ENCODE measurements at places on chromosomes 7 and 10.

GRCh38 chr7:153452661-153453060 is 599.5 kb upstream of the DPP6 start:
- no peak for DNase-seq

GRCh38 chr7:105279688-105280007 is 109.1 kb downstream of the SRPK2 start:
- no peak for DNase-seq

DNA sequence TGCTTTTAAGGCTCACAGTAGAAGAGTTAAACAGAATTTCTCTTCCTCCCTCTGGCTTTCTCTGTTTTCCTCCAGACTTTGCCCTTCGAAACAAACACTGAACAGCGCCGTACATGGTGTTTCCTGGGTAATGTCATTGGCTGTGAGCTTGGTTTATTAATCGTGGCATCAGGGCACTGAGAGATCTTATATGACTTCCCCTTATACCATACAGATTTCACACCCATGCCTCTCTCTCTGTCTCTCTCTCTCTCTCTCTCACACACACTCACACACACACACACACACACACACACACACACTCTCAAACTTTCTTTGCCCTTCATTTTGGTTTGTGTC is 195.5 kb downstream of the CREB5 start:
- no peak for DNase-seq

DNA sequence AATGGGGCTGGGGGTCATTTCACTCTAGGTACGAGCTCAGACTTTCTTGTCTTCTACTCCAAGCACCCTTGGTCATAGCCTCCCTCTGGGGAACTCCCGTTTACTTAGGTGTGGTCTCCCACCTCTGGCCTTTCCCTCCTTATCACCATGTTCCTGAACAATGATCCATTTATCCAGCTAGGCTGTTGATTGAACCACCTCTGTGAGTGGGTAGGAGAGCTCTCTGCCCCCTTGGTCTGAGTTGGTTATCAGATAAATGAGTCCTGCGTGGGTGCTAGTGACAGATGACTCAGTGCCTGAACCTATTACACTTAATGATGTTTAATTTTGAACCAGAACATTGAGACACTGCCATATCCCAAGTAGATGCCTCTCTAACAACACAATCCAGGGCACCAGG is 9.4 kb downstream of the BLNK start:
- no peak for DNase-seq

GRCh38 chr7:105309235-105310169 is 79.2 kb downstream of the SRPK2 start:
- no peak for DNase-seq

- DNase-seq: no peak
Measured at GRCh38 chr7:132735476-132735875, 159.2 kb upstream of the PLXNA4 start.

- DNase-seq: no peak
Measured at GRCh38 chr10:84371944-84372343, 43.6 kb downstream of the CCSER2 start.

GRCh38 chr10:15252396-15252795 is 83.9 kb upstream of the NMT2 start:
- no peak for DNase-seq

- DNase-seq: no peak
Measured at GRCh38 chr10:36451391-36451970, 673.9 kb upstream of the ANKRD30A start.

- no peak for DNase-seq
Measured at GRCh38 chr7:1725766-1726630, 55.9 kb downstream of the ELFN1 start.

DNA sequence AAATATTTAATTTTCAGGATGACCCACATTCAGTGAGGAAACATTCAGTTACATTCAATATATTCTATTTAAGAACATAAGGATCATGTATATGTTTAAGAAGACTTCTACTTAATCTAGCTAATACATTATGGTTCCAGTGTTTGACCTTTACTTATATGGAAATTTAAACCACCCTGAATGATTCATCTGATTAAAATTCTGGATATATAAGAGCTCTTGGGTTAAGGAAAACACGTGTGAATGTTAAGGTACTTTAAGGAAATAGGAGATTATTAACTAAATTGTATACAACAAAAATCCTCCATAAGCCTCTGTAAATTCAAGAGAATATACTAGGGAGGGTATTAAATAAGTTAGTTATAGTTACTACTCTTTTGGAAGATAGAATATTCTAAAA is 40.9 kb downstream of the HDAC9 start:
- DNase-seq: no peak

GRCh38 chr10:3145366-3145765 is 27.2 kb downstream of the PITRM1 start:
- no peak for DNase-seq

DNA sequence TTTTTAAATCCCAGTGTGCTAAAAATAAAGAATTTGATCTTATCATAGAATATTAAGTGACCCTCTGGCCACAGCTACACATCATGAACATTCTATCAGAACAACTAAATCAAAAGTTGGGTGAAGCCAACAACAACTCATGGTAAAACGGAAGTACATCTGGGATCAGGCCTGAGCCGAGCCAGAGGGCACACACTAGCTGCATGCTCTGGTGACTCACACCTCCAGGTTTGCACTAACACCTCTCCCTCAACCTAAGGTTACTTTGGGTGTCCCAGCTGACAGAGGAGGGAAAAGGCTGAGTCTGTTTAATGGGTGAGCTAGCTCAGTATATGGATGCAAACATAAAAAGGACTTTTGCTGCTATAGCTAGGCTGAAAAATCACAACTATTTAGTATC is 281.6 kb downstream of the HGF start:
- no peak for DNase-seq

GRCh38 chr10:61157182-61157581 is 213.2 kb upstream of the RHOBTB1 start:
- no peak for DNase-seq

DNA sequence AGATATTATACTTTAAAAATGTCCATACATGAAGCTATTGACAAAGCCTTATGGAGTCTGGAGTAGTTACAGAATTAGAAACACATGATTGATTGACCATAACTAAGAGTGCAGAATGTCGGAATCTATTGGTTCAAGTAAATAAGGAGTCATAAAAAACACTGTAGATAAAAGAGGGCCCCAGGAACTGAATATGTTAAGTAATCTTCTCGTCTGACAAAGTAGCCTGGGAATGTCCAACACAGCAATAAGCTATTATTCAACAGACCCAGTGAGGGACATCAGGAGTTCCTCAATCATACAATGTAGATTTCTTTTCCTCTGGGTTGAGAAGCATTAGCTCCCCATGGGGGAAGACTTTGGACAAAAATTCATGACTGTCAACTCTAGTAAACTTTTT is 782.0 kb downstream of the SUGCT start:
- no peak for DNase-seq

- DNase-seq: no peak
Measured at GRCh38 chr7:30598121-30598876, 3.6 kb downstream of the GARS1 start.

DNA sequence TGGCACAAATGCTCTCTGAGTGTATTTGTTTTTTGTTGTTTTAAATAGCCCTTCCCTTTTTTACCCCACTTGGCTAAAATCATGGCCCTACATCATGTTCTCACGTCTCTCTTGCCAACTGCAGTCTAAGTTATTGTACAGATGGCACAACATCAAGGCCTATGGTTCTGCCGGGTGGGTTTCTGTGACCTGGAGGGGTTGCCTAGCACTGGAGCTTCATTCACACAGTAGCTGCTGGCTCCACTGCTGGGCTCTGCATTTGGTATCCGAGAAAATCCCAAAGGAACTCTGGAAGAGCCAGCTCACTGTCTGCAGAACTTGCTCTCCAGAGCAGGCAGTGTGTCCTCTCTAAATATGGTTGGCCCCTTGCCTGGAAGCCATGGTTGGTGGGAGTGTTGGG is 120.6 kb downstream of the LRRC4 start:
- no peak for DNase-seq

DNA sequence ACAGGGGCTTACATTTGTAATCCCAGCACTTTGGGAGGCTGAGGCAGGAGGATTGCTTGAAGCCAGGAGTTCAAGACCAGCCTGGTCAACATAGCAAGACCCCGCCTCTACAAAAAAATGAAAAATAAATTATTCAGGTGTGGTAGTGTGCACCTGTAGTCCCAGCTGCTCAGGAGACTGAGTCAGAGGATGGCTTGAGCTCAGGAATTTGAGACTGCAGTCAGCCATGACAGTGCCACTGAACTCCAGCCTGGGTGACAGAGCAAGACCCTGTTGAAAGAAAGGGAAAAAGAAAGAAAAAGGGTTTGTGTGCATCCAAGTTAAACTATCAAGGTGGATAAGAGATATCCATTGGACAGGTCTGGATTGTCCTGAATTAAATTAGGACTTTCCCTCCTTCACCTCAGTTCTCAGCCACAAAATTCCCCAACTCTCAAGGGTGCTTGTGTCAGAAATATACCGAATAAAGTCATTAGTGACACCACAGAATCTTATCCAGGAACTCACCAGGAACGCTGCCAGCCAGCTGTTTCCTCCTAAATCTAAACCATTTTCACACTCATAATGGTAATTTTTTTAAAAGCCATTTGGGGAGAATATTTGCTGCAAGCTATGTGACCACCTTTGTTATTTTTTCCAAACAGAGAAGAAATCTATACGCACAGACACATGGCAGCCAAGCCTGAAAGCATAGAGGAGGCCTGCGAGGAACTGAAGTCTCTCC is 12.0 kb downstream of the AFAP1L2 start:
- DNase-seq: no peak

GRCh38 chr7:25460433-25460832 is 232.1 kb upstream of the NPVF start:
- no peak for DNase-seq

DNA sequence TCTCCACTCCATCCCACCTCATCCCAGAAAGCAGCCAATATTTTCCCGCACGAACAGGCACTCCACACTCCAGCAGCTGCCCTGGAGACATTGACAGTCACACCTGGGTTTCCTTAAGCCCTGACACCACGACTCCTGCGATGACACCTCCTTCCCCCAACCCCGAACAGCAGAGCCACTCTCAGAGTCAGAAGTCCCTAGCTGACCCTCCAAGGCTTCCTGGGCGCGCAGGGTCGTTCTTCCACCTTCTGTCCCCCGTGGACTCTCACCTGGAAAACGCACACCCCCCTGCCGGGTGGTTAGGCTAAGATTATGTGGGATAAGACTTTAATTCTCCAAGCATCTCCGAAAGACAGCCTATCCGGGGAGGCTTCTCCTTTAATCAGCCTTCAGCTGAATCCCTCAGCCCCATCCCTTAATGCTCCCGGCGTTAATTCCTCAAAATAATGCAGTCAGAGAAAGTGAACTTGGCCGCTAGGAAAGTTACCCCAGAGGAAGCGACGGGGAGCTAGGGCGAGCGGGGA is 1.1 kb downstream of the DENND11 start:
- no peak for DNase-seq

GRCh38 chr10:50614444-50615137 is 9.2 kb downstream of the SGMS1 start:
- peak; percentile 8 for DNase-seq

GRCh38 chr10:48469516-48470020 is 135.3 kb downstream of the ARHGAP22 start:
- DNase-seq: no peak

- DNase-seq: no peak
Measured at GRCh38 chr7:25359471-25360059, 131.3 kb upstream of the NPVF start.

- no peak for DNase-seq
Measured at GRCh38 chr10:67665491-67665890, 30.5 kb downstream of the CTNNA3 start.

DNA sequence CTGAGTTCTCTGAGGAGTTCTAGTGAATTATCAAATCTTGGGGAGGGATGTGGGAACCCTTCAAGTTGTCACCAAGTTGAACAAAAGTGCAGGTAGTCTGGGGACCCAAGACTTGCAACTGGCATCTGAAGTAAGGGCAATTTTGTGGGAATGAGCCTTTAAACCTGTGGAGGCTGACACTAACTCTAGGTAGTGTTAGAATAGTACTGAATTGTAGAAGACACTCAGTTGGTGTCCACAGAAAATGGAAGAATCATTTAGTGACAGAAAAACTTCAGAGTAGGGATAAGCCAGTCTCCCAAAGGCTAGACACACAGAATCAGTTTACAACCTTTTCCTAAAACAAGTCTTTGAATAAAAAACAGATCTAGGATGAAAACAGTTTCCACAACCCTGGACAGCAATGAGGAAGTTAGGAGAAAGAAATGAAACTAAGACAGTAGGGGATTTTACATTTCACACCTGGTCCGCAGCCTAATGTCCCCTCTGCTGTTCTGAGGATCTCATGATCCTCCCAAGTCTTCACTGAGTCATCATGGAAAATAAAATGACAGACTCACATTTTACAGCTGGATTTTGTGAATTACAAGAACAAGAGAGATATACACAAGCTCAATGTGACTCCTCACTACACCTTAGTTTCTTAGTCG is 23.0 kb upstream of the ING3 start:
- DNase-seq: no peak

GRCh38 chr10:99369126-99369525 is 40.0 kb downstream of the CNNM1 start:
- no peak for DNase-seq

GRCh38 chr10:110203500-110204455 is 3.6 kb upstream of the MXI1 start:
- DNase-seq: no peak

DNA sequence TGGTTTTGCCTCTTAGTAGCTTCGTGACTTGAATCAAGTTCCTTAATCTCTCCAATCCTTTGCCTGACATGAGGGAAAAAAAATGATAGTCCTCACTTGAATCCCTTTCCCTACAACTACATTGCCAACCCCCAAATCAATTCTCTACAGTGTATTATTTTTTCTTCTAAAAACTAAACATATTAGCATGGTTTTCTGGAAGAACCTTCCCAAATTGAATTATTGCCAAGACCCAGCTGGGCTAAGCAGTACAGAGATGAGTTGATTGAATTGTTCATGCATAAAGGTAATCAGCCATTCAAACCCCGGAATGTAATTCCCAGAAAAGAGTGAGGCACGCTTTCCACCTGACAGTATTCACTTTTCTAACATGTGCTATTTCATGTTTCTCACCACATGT is 155.6 kb upstream of the AGR3 start:
- DNase-seq: no peak

DNA sequence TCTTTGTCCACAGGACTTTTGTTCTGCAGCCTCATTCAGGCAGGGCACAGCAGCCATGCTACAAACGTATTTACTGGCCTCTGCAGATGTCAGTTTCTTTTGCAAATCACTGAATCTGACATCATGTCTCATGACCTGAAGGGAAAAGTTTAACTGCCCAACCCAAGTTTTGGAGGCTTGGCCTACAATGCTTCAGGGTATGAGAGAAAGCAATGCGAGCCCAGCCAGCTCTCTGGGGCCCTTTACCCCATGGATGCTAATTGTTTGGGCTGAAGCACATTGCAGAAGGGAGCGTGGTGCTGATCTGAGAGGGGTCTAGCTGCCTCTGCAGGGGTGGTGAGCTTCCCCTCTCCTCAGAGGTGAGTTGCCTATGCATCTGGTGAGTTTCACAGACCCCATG is 179.9 kb upstream of the CXCL12 start:
- DNase-seq: no peak

Data from effector CD4-positive, alpha-beta T cell (primary cell).